Thyroid gland (tissue), 4 donors: ENCODE measurements at places on chromosomes 2 and 18. TPM values are rescaled to one million over a fixed set of nuclear protein-coding genes. Genes with fewer than 3 reads are reported as not detected.

CFAP65 gene
- 0.78 TPM for total RNA-seq

RTP5 gene
- not detected for total RNA-seq

ANKRD53 gene
- total RNA-seq = 4.3 TPM

DNA sequence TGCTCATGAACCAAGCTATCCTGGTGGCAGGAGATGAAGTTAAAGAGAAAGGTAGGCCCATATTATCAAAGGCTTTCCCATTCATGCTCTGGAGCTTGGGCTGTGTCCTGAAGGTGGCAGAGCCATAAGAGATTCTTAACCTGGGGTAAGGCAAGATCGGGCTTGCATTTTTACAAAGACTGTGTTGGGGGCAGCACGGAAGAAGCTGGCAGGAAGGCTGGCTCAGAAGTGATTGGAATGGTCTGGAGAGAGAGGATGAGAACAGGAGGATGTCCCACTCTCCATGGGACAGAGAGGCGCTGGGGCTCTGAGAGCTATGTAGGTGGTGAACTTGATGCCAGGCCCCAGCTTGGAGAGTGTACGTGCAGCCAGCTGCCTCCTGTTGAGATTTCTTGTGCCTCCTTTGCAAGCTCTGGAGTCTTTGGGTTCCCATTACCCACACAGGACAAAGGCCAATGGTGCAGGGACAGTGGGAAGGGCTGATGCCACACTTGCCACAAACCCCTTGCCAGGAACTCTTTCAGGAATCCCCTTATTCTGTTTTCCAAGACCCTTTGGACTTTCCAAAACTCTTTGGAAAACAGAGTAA lies 40.6 kb upstream of the FZD5 start:
- no peak for DNase-seq

GRCh38 chr2:216925636-216926366 lies 65.9 kb upstream of the TNP1 start:
- no peak for DNase-seq

G6PC2 gene
- total RNA-seq = not detected

GKN2 gene
- not detected for total RNA-seq

SIX3 gene
- total RNA-seq = not detected

DYNAP gene
- not detected for total RNA-seq

GRCh38 chr18:35489913-35490490 lies 7.8 kb downstream of the INO80C start:
- no peak for DNase-seq

- no peak for DNase-seq
These were observed 24.6 kb upstream of the KCMF1 start for GRCh38 chr2:84946204-84947009.

GALNT3 gene
- total RNA-seq = 55.0 TPM

DNA sequence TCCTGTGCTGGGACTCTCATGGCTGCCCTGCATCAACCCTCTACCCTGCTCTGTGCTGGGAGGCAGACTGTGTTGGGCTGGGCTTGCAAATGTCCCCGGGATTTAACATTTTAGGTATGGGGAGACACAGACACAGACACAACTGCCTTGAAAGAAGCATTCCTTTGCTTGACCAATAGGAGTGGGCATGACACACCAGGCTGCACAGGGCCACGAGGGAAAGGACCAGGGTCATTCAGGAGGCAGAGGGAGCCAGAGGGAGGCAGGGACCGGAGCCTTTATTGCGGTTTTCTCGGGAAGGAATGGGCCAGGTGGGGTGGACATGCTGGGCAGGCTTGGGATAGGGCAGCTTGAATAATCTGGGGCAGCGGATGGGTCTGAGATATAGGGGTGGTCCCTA lies 238.7 kb upstream of the COPS8 start:
- no peak for DNase-seq

DNA sequence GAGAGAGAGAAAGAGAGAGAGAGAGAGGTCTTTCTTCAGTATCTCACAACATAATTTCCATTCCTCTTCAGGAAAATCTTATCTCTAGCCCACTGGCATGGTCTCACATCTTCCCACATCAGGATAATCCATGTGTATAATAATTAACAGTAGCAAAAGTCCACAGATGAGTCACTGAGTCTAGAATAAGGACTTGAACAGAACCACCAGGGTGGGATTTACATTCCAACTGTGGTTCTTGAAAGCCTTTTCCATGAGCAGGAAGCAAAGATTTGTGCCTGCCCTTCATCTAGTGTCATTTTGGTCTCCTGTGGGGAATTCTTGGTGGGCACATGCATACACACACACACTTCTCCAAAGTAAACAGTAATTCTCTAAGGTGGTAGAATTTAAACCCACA lies 107.1 kb upstream of the TCF4 start:
- DNase-seq = no peak

DNA sequence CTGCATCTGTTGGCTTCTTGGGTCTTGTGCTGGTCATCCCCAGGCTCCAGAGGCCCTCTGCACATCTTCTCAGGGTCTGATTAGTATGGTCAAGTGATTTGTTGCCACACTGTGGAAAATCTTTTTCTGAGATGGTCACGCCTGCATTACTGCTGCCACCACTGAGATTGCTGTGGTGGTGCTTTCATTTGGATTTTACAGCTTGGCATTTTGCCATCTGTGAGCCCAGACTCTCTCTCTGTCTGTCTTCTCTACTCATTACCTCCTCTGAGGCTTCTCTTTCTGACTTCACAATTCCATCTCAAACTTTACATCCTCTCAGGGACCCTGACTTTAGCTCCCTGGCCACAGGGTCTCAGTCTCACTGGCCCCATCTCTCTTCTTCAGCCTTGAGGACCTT lies 154.6 kb downstream of the LRRTM1 start:
- peak; percentile 12 for DNase-seq

GRCh38 chr18:68714366-68714711 lies 569 bp downstream of the TMX3 start:
- peak; percentile 2 for DNase-seq

FOXI3 gene
- total RNA-seq = not detected

DSG1 gene
- not detected for total RNA-seq

DNA sequence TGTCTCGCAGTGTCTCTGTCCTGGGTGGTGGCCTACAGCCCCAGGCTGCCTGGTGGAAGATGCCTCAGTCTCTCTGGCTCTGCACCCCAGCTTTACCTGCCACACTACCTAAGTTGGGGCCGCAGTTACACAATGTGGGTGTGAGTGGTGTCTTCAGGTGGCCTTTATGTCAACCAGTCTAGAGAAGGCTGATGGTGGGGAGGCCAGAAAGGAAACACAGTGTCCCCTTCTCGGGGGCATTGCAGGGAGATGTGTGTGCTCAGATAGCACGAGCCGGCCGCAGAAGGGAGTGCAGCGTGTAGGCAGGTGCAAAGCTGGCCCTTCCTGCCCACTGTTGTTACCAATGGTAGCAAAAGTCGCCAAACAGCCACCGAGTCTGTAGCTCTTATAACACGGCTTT lies 216.1 kb downstream of the SH3RF3 start:
- no peak for DNase-seq

PCARE gene
- 0.11 TPM for total RNA-seq

- peak; percentile 62 for DNase-seq
These were observed 55.4 kb upstream of the CD28 start for GRCh38 chr2:203650860-203651613.

DNA sequence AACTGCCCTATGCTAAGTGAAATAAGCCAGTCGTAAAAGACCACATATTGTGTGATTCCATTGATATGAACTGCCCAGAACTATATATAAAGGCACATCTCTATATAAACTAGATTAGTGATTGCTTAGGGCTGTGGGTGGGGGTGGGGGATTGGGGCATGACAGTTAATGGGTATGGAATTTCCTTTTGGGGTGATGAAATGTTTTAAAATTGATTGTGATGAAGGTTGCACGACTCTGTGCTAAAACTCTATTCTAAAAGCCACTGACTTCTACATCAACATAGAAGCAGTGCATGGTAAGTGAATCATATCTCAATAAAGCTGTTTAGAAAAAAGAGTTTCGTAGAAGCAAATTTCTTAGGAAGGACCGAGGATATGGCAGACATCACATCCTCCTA lies 53.0 kb downstream of the CDCA7 start:
- no peak for DNase-seq

ATP8B1 gene
- total RNA-seq = 71.8 TPM

GRCh38 chr2:207090389-207090788 lies 75.4 kb downstream of the KLF7 start:
- DNase-seq = no peak

SEH1L gene
- 41.4 TPM for total RNA-seq

GRCh38 chr2:178448968-178449661 lies 1.9 kb downstream of the PRKRA start:
- DNase-seq = no peak

DNA sequence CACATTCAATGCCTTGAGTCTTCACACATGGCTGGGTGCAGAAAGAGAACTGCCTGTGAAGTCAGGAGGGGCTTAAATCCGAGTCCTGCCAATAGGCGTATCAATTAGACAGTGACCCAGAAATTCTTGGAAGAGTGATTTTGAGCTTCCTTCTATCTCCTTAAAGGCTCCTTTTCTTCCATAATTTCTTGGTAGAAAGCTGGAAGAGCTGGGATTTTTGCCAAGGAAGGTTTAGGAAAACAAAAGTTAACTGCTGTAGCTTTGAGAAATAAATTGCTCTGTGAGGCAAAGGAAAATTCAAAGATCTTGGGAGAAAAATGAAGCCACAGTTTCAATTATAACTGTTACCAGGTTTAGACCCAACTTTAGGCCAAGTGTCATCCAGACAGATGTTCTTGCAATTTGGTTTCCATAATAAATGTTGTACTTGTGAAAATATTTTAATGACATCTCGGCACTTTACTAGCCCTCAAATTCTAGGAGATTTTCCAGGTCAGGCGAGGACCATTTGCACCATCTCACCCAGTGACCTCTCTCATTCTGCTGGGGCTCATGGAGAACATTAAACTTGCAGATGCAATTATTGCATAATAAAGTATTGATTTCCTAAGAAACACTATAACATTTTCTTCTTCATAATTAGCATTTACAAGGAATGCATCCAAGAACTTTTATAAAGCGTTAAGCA lies 329.7 kb upstream of the MEIS1 start:
- no peak for DNase-seq

CIB4 gene
- not detected for total RNA-seq

CREG2 gene
- total RNA-seq = not detected

C18orf54 gene
- total RNA-seq = 2.2 TPM

- DNase-seq = no peak
These were observed 100.3 kb downstream of the CTIF start for GRCh38 chr18:48638896-48639771.

GRCh38 chr18:28736223-28736622 lies 559.3 kb upstream of the CDH2 start:
- DNase-seq = no peak

DNA sequence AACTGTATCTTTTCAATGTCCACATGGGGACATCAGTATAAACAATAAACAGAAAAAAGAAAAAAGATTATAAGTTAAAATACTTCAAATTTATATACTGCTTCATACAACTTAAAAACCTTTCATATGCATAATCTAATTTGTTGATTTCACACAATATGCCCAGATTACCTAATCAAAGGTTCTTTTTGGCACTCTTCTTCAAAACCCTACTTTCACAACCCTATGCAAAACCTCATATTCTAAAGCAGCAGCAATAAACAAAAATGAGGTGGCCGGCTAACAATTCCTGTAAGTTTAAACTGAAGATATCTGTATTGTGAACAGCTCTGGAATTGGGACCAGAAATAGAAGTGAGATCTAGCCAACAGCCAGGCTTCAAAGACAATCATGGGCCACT lies 28.6 kb downstream of the STK17B start:
- no peak for DNase-seq
